Activated naive CD8-positive, alpha-beta T cell treated with anti-CD3 and anti-CD28 coated beads for 36 hours (primary cell): ENCODE measurements at places on chromosomes 6 and 20. TPM values are rescaled to one million over a fixed set of nuclear protein-coding genes. Genes with fewer than 3 reads are reported as not detected.

Gene SIRPB1
- 4.3 TPM for total RNA-seq

DNA sequence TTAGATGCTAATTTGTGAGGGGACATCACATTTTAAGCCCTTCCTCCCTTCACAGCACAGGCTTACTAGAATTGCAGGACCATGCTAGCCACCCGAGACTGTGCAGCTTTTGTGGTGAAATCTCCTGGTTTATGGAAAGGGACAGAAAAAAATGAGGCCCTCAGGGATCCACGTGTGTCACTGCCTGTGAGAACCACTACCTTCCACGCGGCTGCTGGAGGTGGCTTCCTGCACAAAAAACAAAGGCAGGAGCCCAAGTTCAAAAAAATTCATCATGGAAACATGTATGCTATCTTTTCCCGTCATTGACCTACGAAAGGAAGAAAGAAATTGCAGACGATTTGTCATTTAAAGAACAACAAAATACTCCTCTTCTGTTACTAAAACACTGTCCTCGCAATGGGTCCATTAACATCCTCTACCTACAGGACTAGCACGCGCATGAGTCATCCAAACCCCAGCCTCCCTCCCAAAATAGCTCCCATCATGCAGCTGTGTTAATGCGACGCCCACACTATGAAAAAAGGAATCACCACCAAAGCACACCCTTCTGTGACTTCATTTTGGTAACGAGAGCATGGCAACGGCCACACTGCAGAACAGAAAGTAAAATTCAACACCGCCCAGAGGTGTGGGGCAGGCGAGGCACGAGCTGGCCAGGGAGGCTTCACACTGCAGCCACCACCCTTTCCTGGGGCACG lies 45.7 kb downstream of the RAMACL start:
- H3K4me1 ChIP-seq: peaks cover 19% of the 10 kb centered on the region
- peak overlapping the region; percentile 52 for H3K4me3 ChIP-seq
- peak; percentile 57 for DNase-seq
- no peaks in the 10 kb centered on the region for H3K36me3 ChIP-seq
- peak overlapping the region; percentile 79 for H3K27ac ChIP-seq

Gene FKBP1C
- total RNA-seq: 1.5 TPM

DNA sequence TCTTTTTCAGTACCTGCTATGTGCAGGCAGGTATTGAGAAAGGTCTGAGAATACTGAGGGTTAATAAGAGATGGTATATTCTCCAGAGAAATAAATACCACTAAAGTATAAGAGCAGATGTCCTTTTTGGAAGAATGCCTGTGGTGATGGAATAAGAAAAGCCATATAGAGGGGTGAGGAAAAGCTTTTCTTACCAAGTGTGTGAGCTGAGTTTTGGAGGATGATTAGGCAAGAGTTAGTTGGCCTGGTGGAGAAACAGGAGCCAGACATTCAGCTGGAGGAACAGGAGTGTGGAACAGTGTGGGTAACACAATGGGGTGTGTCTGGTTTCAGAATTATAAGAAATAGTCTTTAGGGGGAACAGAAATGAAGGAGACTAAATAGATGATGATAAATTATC lies 19.9 kb downstream of the ZNF451 start:
- H3K27ac ChIP-seq: no peak overlapping the region
- H3K4me1 ChIP-seq: peaks cover 23% of the 10 kb centered on the region
- H3K4me3 ChIP-seq: no peak overlapping the region
- peaks cover 38% of the 10 kb centered on the region for H3K36me3 ChIP-seq

Gene PRSS35
- total RNA-seq: not detected

- no peak overlapping the region for H3K27ac ChIP-seq
- H3K36me3 ChIP-seq: peaks cover 36% of the 10 kb centered on the region
- H3K4me3 ChIP-seq: no peak overlapping the region
- DNase-seq: no peak
Measured at GRCh38 chr6:126134491-126134890, 148.2 kb downstream of the TRMT11 start.

GRCh38 chr6:7802662-7803061 lies 76.8 kb downstream of the BMP6 start:
- H3K4me3 ChIP-seq: no peak overlapping the region
- no peak for DNase-seq
- H3K4me1 ChIP-seq: peaks cover 3% of the 10 kb centered on the region
- peaks cover 18% of the 10 kb centered on the region for H3K27me3 ChIP-seq
- H3K27ac ChIP-seq: no peak overlapping the region

DNA sequence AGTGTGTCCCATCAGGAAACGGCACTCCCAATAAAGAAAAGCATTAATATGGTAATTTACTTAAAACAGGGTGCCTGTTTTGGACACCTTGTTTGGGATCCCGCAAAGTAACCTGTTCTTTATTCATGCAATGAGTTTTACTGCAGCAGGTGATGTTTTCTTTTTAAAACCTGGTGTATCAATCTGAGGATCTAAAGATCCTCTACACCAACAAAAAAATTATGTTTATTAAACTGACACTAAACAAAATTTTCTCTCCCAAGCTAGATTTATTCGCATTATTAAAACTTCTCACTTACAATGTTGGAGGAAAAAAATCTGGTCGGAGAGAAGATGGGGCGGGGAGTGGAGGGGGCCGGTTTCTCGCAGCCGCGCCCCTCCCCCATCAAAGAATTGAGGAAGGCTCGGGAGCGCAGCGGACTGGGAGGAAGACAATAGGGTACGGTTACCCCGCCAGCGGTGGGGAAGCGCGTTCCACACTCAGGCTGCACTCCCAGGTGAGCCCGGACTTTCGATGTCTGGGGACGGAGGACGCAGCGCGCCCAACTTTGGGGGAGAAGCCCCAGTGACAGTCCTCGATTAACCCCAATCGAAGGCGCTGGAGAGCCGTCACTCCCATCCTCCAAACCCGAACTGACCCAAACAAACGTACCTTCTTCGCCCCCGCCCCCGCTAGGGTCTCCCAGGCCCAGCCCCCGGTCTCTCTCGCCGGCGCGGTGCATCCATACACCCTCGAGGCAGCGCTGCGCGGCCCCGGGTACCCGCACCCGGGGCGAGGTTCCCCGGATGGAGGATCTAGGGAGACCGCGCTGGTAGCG lies 1.3 kb downstream of the CD24 start:
- H3K4me3 ChIP-seq: no peak overlapping the region
- H3K36me3 ChIP-seq: no peaks in the 10 kb centered on the region
- peaks cover 10% of the 10 kb centered on the region for H3K4me1 ChIP-seq
- H3K27ac ChIP-seq: no peak overlapping the region
- H3K27me3 ChIP-seq: peaks cover 70% of the 10 kb centered on the region
- DNase-seq: peak; percentile 6

DNA sequence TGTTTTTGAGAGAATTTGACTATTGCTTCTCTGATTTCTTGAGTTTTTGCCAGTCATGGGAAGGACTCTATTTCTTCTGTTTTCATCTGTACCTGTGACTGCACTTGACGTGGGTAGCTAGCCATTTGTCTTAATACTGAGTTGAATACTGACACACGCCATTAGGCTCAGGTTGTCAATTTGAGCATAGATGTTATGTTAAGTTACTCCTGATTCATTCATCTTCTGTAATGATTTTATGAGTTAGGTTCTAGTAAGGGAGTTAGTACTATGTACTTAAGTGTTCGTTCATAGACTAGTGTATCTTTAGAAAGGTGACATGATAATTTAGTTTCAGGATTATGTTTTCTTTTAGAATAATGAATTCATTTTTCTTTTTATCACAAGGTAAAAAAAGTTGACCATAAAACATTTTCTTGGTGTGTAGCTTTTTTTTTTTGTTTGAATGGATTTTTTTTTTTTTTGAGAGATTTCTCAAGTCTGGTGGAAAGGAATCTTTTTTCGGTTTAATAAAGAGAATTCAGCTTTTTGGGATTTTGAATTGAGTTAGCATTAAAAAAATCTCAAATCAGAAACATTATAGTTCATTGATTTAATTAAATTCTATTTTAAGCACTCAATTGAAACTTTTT lies 1.7 kb downstream of the AFDN start:
- H3K4me3 ChIP-seq: peak overlapping the region; percentile 85
- H3K4me1 ChIP-seq: peaks cover 38% of the 10 kb centered on the region
- DNase-seq: no peak
- H3K27ac ChIP-seq: no peak overlapping the region

- H3K36me3 ChIP-seq: peaks cover 2% of the 10 kb centered on the region
- H3K27me3 ChIP-seq: no peaks in the 10 kb centered on the region
- no peak overlapping the region for H3K27ac ChIP-seq
- H3K4me1 ChIP-seq: no peaks in the 10 kb centered on the region
Measured at GRCh38 chr6:1679688-1680068, 70.0 kb downstream of the FOXC1 start.

GRCh38 chr6:14476793-14477531 lies 359.4 kb downstream of the CD83 start:
- DNase-seq: no peak
- no peaks in the 10 kb centered on the region for H3K4me1 ChIP-seq
- no peak overlapping the region for H3K4me3 ChIP-seq
- peaks cover 3% of the 10 kb centered on the region for H3K36me3 ChIP-seq
- H3K27ac ChIP-seq: no peak overlapping the region

Gene MROH8
- 2.2 TPM for total RNA-seq

DNA sequence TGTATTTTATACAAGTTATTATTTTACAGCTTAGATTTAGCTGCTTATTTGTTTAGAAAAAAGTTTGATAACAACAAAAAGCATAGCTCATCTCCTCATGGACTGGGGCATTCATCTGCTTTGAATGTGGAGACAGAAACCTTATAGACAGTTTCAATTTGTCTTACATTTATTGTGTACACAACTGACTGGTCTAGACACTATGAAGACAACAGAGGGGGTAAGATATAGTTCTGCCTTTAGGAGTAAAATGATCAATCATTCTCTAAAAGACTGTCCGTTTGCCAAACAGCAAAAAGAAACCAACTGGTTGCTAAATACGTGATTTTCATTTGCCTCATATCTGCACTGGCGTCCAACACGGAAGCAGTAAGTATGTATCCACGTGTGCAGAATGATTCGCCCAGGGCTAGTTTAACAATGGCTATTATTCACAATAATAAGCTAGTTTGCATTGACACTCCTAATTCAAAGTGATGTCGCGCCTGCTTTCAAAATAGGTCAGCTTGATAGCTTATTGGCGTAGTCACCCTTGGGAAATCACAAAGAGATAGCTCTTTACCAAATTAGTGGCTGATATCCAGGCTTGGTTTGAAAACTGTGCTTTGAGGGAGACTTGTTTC lies 153.6 kb downstream of the BMP2 start:
- no peak for DNase-seq
- no peak overlapping the region for H3K27ac ChIP-seq
- H3K4me1 ChIP-seq: no peaks in the 10 kb centered on the region
- H3K27me3 ChIP-seq: no peaks in the 10 kb centered on the region
- no peaks in the 10 kb centered on the region for H3K36me3 ChIP-seq

DNA sequence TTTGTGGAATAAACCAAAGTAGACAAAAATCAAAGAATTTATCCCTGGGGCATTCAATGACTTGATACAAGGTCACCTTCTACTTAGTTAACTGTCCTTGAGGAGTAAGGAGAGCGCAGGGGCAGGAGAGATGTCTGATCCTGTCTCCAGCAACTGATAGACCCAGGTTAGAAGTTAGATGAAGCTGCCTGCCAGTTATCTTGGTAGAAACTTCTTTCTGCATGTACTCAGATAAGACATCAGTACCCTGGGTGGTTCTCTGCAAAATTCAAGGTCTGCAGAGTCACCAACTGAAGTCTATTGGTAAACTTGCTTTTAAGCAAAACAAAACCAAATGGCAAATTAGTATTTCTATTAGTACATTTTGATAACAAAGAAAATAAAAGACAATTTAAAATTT lies 2.7 kb downstream of the SGK1 start:
- H3K27ac ChIP-seq: no peak overlapping the region
- H3K36me3 ChIP-seq: peaks cover 3% of the 10 kb centered on the region
- peaks cover 23% of the 10 kb centered on the region for H3K27me3 ChIP-seq
- peaks cover 35% of the 10 kb centered on the region for H3K4me1 ChIP-seq
